ENCODE measurements at places on chromosomes 1 and 21. TPM values are rescaled to one million over a fixed set of nuclear protein-coding genes. Genes with fewer than 3 reads are reported as not detected.

CATSPERE gene
- 0.63 TPM for total RNA-seq

DNA sequence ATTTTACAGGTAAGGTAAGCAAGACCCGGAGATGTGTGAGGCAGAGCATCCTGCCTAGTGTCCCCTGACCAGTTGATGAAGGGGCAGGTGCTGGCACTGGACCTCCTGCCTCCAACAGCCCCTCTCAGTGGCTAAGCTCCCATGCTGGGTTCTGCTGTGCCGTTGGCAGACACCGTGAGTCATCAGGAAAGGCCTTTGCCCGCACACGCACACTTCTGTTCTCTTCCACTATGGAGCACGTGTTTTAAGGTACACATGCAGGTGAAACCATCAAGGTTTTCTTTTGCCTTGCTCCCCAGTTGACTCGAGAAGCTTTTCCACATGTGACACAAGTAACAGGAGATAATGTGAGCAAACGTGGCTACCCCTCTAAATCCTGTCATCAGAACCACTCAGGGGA is 207.9 kb downstream of the RRAGC start:
- no peak for DNase-seq

DNA sequence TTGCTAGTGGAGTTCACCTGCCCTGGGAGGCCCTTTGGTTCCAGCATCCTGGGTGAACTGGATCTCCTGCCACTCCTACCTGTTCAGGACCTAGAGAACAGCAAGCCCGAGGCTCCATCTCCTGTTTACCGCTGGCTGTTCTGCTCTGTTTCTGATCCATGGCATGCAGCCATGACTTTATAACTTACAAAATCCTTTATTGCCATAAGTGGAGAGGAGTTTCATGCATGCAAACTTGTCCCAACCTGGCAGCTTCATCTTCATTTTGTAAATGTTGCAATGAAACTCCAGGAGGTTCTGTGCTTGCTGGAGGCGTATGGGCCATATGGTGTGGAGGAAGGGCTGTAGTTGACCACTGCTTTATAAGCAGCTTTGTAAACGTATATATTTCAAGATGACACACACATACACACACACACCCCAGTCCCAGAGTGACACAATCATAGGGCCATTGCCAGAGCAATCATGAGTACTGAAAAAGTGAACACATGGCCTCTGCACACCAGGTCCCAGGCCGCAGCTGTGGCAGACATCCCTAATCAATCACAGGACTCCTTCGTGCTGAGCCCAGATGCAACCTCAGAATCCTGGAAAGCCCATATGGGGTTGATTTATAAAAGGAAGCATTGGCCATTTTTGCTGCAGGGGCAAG is 69.0 kb downstream of the UBIAD1 start:
- no peak for DNase-seq

- DNase-seq: no peak
Measured at GRCh38 chr1:199123615-199124014, 484.8 kb downstream of the PTPRC start.

DNA sequence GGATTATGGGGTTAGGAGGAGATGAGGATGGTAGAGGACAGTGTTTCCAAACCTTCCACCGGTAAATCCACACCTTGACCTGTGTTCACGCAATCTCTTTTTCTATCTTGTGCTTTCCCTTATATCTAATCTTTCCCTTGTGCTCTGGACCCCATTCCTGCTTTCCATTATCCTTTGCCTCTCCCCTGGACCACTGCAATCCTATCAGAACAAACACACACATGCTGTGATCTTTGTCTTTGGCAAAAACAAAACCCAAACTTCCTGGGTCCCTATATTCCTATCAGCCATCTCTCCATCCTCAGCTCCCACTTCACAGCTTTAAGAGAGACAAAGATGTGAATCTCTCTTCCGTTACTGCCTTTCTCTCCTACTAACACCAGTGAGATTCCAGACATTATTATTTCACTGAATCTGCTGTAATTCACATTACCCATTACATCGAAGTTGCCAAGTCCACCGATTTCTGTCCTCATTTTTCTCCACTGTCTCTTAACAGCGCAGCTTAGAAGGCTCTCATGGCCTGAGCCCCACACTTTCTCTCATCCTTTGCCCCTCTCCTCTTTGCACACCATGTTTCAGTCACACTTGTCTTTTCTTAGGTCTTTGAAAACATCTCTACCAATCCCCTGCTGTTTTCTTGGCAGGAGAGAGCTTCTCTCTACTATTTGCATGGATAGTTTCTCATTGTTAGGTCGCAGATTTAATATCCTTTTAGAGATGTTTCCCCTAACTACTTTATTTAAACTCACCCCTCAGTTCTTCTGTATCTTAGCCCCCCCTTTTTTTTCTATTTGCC is 230.0 kb upstream of the B3GALT2 start:
- no peak for DNase-seq
